ENCODE measurements at places on chromosomes 13 and 19.

- no peak for DNase-seq
These were observed 28.6 kb upstream of the EID2 start for GRCh38 chr19:39568604-39569003.

GRCh38 chr19:35142606-35143230 is 337 bp upstream of the FXYD7 start:
- DNase-seq, result no peak

- DNase-seq, result no peak
These were observed 40.4 kb downstream of the INTS6 start for GRCh38 chr13:51412431-51412830.

DNA sequence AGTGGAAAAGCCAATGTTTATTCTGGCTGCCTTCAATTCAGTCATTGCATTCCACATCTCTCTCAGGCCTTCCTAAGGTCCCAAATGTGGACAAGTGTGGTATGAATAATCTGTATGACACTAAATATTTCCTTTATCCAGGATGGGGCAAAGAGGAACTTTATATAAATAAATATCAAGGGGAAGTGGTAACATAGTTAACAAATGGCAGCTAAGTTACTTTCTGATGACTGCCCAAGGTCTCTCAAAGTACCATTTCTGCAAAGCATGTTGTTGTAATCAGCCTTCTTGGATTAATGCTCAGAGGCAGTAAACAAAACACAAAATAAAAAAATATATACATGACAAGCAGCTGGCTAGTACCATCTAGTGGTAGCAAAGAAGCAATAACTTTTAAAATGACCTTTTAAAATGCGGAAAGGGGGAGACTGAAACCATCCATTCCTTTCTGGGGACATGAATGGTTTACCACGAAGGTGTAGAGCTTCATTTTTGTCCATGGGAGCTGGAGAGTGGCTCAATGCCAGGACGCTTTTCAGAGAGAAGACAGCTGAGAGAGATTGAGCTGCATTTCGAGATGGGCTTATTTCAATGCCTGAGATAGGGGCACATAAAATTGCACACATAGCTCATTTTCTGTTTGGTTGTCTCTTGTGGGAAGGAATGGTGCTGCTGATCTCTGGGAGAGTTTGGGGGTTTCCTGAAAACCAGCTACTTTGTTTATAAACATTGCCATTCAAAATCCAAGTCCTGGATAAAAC is 259.2 kb downstream of the RFC3 start:
- no peak for DNase-seq

- DNase-seq, result no peak
These were observed 488 bp upstream of the EEF2 start for GRCh38 chr19:3985643-3986259.

All from type B pancreatic cell (in vitro differentiated cells).